Smooth muscle cell of the brain vasculature (primary cell): ENCODE measurements at places on chromosomes 6 and 20.

GRCh38 chr6:42873313-42873712 is 6.1 kb upstream of the RPL7L1 start:
- DNase-seq, result no peak

DNA sequence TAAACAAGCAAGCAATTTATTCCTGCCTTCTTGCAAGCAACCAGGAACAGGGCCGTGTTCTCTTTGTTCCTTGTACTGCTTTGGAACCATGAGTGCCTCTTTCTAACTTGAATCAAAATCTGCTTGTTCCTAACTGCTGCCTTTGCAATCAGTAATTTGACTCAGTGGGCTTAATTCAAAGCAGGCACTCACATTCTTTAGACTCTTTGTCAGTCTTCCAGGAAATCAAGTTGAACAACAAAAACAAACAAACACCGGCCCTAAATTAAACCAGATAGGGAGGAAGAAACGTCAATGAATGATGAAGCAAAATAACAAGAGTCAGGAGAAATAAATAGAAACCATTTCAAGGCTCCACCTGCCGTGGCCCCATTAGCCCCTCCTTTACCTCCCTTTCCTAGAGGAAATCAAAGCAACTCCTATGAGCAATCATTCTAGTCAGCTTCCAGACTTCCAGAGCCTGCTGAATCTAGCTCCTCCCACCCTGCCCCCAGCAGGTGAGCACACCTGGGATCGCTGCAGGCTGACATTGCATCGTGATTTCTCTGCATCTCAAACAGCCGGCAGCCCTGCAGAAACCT is 582.2 kb upstream of the FLRT3 start:
- DNase-seq, result no peak

DNA sequence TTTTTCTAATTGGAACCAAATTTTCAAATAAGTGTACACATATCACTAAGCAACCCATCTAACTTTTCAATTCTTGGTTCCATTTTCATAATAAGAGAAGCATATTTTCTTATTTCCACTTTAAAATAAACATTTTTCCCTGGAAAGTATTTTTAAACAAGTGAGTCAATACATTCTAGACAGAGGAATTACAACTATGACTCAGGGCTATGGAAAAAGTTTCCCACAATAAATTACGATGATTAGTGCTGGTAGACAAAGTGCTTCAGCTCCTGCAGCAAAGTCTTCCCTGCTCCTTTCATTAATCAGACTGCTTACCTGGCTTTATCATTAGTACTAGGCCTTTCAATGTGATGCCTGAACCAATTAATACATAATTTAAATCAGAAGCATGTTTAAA is 322.5 kb downstream of the HACE1 start:
- no peak for DNase-seq

- no peak for DNase-seq
Observed at GRCh38 chr6:119174879-119175817, 96.7 kb upstream of the FAM184A start.

DNA sequence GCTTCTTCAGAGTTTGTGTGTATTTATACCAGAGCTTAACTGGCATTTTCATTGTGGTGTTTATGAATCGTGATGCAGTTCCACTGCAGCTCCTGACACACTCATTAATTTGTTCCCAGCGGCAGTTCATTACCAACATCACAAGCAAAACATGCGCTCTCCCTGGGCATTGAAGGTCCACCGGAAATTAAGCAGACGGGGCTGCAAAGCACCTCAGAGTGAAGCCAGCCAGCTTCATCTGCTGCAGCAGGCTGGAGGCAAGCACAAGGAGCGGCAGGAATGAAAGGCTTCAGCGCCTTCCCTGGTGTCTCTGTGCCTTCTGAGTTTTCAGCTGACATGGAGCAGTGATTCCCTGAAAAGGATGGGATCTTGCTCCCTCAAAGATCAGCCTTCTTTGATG is 246.0 kb upstream of the SPTLC3 start:
- no peak for DNase-seq

- no peak for DNase-seq
Observed at GRCh38 chr20:19427480-19427879, 215.0 kb downstream of the SLC24A3 start.

DNA sequence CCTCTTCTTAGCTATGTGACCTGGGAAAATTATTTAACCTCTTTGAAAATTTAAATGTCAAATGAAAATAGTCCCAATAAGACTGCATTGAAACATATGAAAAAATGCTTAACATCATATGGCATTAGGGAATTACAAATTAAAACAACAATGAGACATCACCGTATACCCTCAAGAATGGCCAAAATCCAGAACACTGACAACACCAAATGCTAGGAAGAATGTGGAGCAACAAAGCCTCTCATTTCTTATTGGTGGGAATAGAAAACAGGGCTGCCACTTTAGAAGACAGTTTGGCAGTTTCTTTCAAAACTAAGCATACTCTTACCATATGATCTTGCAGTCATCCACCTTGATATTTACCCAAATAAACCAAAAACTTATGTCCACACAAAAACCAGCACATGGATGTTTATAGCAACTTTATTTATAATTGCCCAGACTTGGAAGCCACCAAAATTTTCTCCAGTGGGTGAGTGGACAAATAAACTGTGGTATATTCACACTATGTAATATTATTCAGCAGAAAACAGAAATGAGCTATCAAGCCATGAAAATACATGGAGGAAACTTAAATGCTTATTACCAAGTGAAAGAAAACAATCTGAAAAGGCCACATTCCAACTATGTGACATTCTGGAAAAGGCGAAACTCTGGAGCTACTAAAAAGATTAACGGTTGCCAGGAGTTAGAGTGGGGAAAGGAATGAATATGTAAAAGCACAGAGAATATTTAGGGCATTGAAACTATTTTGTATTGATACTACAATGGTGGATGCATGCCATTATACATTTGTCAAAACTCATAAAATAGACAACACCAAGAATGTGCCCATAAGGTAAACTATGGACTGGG is 459.9 kb downstream of the GRIK2 start:
- no peak for DNase-seq

DNA sequence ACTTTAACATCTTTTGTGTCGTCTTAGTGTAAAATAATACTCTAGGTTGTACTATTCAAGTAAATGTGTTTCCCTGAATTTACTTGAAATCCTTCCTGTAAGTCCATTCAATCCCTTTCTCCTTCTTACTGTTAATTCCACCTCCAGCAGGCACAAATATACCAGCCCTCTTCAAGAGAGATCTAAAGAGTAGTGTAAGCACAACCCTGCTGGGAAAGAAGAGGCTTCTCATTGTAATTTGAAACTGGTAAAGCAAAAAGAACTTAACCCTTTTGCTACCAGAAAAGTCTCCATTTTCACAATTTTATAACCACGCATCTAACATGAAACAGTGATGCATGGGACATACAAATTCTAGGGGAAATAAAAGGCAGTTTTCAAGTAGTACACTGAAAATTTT is at the start of gene BMP5:
Gene BMP5 (minus strand): TSS at position 191 of the 400 bp plus-strand sequence. CDS start 725 bp downstream, outside the sequence.
- no peak for DNase-seq

DNA sequence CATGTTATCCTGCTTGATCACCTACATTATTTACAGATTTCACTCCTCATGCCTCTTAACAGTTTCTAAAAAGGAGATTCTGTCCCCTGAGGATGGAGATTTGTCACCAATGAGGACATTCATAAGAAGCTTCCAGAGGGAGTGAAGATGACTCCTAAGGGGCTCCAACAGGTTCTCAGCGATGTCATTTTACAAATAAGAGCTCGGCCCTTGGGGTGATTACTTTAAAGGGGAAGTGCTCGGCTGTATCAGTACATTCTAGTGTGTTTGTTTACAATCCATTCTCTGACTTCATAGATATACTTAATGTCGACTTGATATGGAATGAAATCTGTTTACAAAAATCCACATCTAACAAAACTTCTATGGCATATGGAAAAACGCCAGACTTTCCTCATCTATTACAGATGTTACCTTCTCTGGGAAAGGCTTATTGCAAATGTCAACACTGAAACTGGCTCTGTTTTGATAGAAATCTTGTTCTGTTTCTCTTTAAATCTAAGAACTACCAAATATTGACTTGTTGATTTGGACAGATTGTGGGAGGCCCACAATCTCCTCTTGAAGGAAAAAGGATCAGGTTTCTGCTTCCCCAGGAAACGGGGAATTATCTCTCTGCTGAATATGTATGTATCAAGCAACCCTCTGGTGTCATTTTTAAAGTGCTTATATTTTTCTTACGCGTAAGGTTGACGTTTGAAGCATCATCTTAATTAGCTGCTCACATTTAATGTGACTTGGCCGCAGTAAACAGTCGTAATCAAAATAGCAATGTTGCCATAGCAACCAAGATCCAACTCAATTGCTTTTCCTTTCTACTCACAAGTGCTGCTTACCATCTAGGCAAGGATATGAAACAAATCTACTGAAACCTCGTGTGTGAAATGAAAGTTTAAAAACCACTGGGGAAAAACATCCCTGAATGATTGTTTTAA is 95.7 kb downstream of the SHLD1 start:
- DNase-seq, result no peak

GRCh38 chr6:13157293-13157692 is 171.0 kb downstream of the TBC1D7 start:
- no peak for DNase-seq

GRCh38 chr6:117791012-117791411 is 115.7 kb downstream of the NUS1 start:
- no peak for DNase-seq

DNA sequence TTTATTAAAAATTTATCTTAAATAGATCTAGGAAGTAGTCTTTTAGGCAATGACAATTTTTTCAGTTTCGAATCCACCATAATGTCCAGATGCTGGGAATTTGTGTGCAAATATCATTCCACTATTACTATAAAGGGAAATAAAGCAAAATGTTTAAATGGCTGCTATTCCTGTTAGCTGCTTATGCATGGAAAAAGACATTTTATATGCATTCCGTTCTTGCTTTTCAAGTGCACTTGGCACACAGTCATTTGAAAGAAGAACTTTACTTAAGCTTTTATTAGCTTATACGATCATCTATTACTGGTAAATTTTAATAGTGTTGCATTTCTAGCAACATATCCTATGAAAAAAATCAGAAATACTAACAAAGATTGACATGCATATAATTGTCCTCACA is 42.0 kb downstream of the PRL start:
- DNase-seq, result no peak

GRCh38 chr6:96460052-96460700 is 61.4 kb upstream of the UFL1 start:
- DNase-seq, result no peak

GRCh38 chr20:11051136-11051535 is 377.3 kb upstream of the JAG1 start:
- no peak for DNase-seq

GRCh38 chr6:93474733-93475179 is 55.4 kb upstream of the EPHA7 start:
- DNase-seq, result no peak

DNA sequence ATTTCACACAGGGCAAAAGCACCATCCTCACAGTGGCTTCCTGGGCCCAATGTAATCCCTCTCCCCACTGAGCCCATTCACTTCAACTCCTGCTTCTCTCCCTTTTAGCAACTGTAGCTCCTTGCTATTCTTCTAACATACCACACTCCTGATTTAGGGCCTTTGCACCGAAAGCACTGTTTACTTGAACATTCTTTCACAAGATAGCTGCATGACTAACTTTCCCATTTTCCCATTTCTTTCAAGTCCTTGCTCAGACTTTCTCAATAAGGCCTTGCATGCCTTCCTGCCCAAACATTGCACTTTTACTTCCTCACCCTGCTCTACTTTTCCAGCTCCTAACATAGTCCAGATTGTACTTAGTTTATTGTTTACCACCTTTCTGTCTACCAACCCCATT is 73.0 kb downstream of the SHPRH start:
- DNase-seq, result no peak

- no peak for DNase-seq
Observed at GRCh38 chr6:109298605-109299264, 83.5 kb downstream of the CD164 start.

- no peak for DNase-seq
Observed at GRCh38 chr20:47125758-47126591, 230.5 kb downstream of the ZMYND8 start.

DNA sequence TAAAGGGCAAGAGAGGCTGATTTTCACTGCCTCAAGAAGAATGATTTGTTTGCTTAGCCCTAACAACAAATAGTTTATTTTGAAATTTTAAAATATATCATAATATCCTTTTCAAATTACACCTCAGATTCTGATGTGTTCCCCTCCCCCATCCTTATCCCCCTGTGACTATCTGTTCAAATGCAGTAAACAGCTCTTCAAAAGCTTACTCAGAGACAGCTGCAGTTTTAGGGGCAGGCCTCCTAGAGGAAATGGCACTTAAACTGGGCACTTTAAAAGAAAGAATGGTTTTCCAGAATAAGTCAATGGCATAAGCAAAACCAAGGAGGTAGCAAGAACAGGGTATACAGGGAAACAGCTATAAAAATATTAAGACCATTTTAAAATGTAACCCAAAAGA is 118.6 kb upstream of the UST start:
- no peak for DNase-seq

DNA sequence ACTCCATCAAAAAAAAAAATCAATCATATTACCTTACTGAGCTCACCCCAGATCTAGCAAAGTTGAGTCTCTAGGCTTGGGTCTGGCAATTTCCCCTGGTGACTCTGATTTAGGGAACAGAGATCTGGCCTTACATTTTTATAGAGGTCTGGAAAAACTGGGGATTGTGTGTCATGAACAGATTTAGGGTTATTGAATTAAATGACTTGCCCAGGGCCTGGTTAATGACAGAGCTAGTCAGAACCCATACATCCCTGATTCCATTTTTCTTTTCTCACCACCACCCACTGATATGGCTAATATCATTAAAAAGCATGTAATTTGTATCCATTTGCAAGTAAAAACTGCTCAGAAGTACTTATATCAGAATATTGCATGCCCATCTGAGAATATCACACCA is 163.4 kb upstream of the OGFRL1 start:
- no peak for DNase-seq

DNA sequence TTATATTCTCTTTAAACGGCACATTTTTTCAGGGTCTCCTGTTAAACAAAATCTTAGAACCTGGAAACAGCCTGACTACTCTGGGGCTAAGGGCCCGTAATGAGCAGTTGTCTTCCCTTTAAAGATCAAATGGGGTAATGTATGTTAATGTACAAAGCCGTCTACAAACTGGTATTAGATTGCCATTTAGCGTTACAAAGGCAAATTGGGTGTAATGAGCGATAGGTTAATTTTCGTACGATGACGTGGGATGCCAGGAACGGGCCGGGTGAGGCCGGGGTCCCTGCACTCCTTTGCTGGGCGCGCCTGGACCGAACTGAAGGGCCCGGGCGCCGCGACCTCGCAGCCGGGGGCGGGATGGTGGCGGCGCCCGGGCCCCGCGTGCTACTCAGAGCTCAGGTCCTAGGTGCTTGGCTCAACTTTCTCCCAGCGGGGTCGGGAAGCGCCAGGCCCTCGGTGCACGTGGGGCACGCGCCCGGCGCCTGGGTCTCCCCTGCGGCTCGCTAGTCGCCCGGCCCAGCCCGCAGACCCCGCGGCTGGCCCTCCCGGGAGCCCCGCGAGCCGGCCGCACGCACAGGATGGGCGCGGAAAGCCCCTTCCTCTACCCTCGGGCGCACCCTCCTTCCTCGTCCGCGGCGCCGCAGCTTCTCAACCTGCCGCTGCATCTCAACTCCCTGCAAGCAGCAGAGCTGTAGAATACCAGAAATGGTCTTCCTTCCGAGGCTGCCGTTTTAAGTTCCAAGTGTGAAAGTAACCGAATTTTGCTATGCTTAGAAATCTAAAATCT is 5.9 kb downstream of the NKX2-4 start:
- no peak for DNase-seq

GRCh38 chr6:15150207-15150606 is 95.7 kb upstream of the JARID2 start:
- DNase-seq, result no peak
